ENCODE measurements at places on chromosomes 5 and 9.

DNA sequence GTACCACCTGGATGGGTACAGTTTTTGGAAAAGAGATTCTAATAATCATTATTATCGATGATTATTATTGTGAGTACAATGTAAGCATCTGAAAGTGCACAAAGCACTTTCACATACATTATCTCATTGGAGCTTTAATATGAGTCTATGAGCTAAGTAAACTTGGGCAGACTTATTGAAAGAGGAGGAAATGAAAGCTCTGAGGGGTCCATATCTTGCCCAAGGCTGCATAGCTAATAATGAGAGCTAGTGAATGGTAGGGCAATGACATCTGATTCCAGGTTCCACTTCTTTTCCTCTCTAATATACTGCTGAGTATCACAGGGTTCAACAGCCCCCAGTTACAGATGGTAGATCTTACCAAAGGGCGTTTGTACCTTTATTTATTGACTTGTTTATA is 26.1 kb downstream of the TIMD4 start:
- peak; percentile 10 for DNase-seq

DNA sequence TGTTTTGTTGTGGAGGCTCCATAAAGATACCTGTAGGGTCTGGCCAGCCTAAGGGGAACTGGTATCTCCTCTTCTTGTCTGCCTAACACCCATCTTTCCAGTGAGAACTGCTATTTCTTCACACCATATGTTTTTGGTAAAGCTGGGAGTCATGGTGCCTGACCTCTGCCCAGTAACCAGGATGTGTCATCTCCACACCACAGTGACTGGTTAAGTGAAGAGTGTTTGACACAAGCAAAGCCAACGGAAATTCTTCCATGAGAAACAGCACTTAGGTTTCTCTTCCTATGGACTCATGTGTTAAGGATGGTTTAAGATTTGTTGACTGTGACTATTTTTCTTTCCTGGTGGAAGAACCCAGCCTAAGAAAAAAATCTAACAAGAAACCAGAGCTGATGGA is 111.5 kb downstream of the HTR4 start:
- DNase-seq: no peak

DNA sequence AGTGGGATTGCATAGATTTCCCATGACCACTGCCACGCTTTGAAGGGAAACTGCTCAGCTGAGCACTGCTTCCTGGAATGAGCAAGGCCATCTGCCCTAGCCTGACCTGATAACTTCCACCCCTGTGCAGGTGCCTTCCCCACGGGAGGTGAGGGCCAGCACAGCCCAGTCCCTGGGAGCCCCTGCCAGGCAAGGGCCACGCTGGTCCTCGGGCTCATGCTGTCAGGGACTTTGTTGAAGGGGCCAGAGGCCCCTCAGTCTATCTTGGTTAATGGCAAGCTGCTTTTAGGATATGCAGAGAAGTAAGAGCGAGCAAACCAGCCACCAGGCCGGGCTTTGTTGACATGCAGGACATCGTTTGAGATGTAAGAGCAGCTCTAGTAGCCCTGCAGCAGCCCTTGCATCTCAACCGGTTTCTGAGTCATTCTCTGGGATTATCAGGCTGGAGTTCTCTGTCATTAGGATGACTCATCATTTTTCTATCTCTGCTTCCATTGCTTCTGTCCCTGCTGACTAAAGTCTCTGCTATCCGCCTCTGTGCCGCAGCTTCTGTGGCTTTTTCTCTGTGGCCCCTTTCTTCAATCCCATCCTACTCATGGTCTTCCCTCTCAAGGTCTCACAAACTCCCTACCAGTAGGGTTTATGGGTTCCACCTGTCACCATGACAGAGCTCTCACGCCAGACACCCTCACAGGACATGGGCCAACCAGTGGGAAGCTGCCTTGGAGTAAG is 30.6 kb upstream of the IQGAP2 start:
- peak; percentile 73 for DNase-seq

DNA sequence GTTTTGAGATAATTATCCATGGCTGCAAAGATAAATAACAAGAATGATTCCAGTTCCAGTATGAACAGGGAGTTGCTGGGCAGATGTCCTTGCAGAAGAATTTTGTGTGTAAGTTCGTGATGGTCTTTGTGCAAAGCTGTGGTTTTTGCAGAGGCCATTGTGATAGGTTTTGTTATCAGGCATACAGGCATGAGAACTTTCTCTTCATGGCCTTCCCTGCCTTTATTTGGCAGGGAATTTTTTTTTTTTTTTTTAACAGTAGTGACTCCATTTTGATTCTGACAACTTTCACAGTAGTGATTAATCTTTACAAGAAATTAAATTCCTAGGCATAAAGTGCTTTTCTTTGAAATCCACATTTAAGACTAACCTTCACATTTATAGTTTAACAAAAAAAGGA is 1999.5 kb upstream of the CDH6 start:
- no peak for DNase-seq

DNA sequence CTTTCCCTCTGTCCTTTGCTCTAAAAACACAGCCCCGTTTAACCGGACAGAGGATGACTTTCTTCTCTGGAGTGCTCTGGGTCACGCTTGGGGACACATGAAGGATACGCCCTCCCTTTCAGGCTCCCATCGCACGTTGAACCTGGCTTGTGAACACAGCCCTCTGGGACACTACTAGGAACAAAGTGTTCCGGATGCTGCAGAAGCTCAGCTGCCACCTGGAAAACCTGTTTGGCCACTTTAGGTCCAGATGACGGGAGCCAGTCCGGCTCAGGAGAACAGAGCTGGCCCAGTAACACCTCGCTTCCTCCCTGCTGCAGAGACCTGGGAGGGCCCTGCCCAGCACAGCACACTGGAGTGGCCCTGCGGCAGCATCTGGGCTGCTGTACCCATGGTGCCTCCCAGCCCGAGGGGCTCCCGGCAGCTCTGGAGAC is 60.1 kb downstream of the GADD45G start:
- DNase-seq: no peak

- peak; percentile 57 for DNase-seq
These were observed 198.6 kb downstream of the PAX5 start for GRCh38 chr9:36835271-36835996.

Data from MV-4-11 (cell line).